ENCODE measurements at places on chromosomes 16 and 17.

GRCh38 chr17:83187782-83188311 is 108.4 kb downstream of the METRNL start:
- no peak for DNase-seq

DNA sequence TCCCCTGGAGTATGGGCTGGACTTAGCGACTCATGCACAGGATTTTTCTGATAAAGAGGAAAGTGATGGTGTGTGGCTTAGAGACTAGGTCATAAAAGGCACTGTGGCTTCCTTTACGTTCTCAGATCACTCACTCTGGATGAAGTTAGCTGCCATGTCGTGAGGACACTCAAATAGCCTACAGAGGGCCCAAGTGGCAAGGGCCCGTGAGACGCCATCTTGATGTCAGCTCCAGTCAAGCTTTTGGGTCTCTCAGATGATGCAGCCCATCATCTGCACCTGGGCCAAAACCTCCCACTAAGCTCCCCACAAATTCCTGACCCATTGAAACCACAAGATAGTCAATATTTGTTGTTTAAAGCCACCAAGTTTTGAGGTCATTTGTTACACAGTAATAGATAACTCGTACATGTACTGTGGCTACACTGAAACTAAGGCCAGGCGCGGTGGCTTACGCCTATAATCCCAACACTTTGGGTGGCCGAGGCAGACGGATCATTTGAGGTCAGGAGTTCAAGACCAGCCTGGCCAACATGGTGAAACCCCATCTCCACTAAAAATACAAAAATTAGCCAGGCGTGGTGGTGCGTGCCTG is 14.7 kb downstream of the ST6GALNAC2 start:
- no peak for DNase-seq

GRCh38 chr17:50863221-50863843 is 2.8 kb downstream of the TOB1 start:
- DNase-seq: no peak

DNA sequence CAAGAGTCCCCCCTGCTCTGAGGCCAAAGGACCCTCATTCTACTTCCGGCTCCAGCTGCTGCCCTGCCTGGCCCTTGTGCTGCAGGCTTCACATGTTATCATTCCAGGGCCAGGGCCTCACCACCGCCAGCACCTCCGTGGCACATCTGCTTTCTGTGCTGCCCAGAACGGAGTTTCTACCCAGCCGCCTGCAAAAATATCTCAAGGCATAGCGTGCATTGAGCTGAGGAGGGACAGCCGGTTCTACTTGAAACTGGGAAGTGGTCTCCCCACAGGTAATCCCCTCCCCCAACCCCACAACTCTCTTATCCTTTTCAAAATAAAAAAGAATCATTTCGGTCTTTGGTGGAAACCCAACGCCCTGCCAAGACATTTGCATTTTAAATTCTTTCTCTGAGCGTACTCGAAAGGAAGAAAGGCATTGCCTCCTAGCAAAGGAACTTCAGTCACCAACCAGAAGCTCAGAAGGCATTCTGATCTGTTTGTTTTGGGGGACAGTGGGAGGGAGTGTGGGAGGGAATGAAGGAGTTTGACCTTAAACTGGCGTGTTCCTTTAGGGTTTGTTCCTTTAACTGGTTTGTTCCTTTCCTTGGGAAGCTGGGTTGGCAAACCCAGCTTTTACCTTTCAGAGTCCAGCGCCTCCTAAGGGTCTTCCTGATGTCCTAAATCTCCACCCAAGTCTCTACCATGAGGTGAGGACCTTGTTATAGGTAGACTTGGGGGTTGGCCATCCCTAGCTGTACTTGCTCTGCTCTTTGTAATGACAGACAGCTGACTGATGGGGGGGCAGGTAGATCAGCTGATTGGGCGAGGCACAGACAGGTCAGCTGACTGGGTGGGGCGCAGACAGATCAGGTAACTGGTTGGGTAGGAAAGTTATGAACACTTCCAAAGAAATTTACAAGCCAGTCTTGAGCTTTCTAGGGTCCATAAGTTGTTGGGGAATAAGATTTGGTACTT is 33.4 kb upstream of the PIK3R6 start:
- DNase-seq: no peak

DNA sequence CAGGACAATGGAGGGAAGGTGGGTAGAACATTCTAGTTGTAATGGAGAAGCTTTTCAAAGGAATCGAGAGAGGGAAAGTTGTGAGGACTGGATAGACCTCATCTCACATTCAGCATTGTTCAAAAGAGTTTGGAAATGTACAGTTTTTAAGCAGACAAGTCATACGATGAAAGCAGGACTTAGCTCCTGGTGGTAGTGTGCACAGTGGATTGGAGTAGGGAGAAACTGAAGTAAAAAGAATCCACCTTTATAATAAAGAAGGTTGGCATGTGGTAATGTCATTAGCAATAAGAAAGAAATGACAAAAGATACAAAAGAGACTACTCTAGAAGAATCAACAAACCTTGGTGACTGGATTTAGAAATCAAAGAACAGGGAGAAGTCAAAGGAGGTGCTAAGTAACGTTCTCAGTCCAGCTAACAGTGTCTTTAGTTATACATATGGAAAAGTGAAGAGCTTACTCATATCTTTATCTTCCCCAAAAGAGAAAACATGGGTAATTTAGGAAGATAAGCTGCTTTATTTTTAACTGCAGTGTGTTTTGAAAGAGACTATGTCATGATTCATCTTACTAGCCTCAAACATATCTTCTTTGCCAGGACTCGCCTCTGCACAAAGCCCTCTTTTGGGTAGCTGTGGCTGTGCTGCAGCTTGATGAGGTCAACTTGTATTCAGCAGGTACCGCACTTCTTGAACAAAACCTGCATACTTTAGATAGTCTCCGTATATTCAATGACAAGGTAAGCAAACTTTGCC is 18.7 kb upstream of the EVI2A start:
- DNase-seq: no peak

DNA sequence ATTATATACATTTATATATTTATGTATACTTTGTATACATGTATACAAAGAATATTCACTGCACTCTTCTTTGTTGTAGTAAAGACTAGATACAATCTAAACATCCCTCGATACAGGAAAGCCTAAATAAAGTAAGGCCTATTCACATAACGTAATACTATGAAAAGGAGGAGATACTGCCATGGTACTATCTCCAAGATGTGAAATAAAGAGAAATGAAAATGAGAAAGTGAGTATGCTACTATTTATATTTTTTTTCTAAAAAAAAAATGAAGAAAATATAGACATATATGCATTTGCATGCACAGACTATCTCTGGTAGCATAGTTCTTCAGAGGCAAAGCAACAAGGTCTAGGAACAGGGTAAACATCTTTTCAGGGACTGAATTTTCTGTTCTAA is 19.4 kb downstream of the CFDP1 start:
- DNase-seq: no peak

- DNase-seq: no peak
Observed at GRCh38 chr17:81322271-81323082, 27.4 kb upstream of the SLC38A10 start.

DNA sequence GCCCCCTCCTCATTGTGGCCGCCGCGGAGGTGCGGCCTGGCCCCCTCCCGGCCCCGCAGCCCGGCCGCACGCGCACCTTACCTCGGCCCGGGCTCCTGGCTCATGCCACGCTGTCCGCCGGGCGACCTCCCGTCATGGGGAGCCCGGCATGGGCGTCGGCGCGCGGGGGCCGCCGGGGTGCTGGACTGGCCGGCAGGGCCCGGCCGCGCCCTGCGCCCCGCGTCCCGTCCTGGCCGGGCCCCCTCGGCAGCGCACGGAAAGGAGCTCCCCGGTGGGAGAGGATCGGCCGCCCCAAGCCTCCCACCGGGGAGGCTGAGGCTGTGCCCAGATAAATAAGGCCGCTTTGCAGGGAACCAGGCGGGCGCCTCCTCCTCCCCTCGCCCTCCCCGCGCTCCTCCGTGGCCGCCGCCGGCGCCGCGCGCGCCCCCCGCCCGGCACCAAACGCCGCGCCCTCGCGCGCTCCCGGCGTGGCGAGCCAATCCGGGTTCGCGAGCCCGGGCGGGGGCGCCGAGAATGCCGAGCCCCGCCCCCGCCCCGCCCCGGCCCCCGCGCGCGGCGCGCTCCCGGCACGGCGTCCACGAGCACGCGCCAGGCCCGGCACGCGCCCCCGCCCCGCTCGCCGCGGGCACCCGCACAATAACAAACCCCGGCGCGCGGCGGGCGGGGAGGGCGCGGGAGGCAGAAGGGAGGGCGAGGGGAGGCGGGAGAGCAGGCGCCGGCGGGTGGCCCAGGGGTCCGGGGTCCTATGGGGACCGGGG is at the start of gene FBXL16:
Gene FBXL16, minus strand, starts transcription at position 371 of the 758 bp plus-strand sequence. CDS start 8,396 bp downstream, outside the sequence.
- DNase-seq: no peak

DNA sequence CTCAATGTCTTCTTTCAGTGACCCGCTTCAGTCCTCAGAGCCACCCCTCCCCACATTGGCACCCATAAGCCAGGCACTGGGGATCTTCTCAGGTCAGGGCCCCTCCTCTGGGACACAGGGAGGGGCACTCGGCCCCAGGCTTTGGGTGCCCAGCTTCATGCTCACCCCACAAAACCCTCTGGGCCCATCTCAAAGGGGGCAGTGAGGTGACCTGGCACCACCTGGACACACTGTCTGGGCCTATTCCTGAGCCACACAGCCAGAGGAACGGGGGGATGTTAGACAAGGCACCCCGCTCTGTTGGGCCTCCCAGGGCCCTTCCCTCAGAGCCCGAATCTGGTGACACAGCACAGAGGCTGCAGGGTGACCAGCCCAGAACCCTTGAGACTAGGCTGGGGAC is 36.1 kb downstream of the TNFRSF13B start:
- DNase-seq: no peak

DNA sequence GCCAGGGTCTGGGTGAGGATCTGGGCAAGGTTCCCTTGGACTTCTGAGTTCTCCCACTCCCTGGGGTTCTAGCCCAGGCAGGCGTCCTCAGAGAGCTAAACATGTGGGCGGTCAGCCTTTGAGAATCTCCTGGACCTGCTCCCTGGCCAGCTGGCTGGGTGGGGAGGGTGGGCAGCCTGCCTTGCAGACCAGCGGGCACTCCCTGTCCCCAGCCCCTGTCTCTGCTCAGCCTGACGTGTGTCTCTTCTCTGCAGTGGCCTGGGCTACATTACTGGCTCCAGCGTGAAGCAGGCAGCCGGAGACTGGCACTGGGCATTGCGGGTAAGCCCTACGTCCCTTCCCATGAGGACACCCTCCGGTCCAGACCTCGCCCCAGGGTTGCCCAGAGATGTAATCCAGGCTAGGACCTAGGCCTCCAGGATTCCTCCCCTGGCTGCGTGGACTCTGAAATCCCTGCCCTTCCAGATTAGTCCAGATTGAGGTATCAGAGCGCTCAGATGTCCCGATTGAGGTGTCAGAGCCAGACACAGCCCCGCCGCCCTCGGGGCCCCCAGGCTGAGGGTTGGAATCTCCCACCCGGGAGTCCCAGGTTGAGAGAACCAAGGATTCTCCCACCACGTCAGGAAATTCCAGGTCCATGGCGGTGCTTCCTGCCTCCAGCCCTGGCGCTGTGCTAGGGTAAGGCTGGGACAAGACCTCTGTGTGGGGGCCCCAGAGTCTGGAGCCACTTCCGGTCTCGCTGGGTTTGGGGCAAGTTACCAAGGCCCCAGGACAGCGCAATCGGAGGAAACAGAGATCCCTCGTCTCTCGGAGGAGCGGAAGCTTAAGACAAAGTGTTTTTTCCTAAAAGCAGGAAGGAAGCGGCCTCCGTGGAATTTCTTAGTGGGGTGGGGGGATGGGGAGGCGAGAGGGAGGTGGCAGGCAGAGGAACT is 24.1 kb downstream of the MYBBP1A start:
- no peak for DNase-seq

- DNase-seq: no peak
Observed at GRCh38 chr17:58416396-58416795, 938 bp downstream of the RNF43 start.

DNA sequence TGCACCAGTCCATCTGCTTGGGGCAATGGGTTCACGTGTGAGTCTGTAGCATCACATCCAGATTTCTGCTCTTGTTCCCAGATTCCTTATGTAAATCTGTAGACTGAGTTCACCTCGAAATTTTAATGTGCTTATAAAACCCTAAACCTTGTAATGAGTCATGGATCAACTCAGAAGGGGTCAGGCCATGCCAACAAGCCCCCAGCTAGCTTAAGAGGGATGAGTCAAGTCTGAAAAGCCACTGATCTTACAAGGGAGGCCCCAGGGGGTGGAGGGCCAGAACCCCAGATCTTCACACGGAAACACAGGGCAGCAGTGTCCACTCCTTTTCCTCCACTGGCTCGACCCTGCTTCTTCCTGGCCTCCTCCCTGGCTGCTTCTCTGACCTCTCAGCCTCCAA is 399.1 kb upstream of the CDH5 start:
- DNase-seq: no peak

Measured in stimulated activated CD8-positive, alpha-beta memory T cell treated with anti-CD3 and anti-CD28 coated beads, Interleukin-4, amount 100 ng/mL, for 4 hours (primary cell).